ENCODE measurements at places on chromosomes 13 and 19.

DNA sequence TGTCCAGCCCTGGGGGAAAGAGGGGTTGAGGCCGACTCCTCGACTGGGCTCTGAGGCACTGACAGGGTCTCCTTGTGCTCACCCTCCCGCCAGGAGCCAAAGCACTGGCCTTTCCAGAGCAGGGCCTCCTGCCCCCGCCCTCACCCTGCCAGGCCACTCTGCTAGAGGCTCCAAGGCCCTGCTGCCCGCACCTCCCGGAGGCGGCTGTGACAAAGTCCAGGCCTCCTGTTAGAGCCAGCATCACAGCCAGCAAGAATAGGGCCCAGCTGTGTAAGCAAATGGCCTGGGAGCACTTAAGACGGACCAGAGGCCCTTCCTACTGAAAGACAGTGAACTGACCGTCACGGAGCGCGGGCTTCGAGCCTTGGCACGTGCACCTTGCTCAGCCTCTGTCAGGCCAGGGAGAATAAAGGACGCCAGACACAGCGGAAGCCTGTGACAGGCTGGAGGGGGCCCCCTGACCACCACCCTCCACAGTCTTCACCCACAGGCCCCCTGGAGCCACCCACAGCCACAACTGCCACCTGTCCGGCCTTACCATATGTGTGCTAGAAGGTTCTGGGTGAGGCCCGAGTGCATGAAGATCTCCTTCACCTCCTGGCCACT lies 50.9 kb downstream of the EPS15L1 start:
- no peak for DNase-seq

DNA sequence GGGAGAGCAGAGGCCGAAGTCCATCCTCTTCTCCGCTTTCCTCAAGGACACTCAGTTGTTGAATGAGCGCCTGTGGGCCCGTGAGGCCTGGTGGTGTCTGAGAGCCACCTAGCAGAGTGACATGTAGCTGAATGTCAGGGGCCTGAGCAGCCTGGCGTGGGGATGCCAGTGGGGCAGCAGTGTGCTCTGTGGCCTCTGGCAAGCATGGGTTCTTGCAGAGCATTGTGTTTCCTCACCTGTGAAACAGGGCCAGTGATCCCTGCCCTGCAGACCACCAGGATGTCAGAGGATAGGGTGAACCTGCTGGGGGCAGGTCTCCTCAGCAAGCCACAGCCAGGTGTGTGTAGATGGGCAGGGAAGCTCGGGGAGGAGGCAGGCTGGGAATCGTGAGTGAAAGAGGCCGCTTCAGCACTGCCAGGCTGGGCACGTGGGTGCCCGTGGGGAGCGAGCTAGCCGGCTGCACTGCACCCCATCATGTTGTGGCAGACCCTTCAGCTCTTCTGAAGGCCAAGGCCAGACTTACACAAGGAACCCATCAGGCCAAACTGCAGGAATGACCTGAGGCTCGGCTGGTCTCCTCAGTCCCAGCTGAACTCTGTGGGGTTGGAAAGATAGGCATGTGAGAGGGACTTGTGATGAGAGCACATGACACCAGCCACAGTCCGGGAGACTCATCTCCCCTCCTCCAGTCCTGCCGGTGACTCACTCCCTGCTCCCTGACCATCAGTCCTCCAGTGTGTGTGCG lies 5.0 kb downstream of the PPP1R37 start:
- DNase-seq: peak; percentile 94

GRCh38 chr13:113411216-113412023 lies 41.9 kb downstream of the ADPRHL1 start:
- DNase-seq: peak; percentile 96

GRCh38 chr19:29483641-29483920 lies 42.2 kb upstream of the VSTM2B start:
- DNase-seq: no peak

DNA sequence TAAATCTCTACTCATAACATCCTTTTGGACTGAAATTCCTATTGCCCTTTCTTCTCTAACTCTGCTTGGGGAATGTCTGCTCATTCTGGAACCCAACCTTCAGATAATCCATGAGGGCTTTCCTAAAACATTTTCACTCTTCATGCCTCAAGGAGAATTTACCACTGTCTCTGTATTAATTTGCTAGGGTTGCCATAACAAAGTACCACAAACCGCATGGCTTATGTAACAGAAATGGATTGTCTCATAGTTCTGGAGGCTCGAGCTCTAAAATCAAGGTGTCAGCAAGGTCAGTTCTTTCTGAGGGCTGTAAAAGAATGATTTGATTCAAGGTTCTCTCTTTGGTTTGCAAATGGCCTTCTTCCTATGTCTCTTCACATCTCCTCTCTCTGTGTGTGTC lies 209.7 kb downstream of the LACC1 start:
- peak; percentile 64 for DNase-seq

- DNase-seq: peak; percentile 55
Observed at GRCh38 chr13:73216381-73216831, 157.6 kb downstream of the KLF5 start.

DNA sequence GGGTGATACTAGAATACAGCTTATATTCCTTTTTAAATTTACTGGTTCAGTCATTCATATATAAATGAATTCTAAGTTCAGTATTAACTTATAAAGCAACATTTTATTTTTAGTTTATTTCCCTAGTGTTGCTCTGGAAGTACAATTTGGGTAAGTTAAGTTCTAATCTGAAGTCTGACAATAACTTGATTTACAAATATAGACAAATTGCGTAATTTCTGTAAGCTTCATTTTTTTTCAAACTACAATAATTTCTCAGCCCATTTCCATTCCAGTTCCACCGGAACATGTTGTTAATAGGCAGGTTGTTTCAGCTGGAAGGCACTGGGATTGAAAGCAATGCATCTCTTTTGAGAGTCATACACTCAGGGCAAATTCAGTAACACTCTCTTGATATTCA lies 2000.7 kb downstream of the OLFM4 start:
- DNase-seq: no peak

DNA sequence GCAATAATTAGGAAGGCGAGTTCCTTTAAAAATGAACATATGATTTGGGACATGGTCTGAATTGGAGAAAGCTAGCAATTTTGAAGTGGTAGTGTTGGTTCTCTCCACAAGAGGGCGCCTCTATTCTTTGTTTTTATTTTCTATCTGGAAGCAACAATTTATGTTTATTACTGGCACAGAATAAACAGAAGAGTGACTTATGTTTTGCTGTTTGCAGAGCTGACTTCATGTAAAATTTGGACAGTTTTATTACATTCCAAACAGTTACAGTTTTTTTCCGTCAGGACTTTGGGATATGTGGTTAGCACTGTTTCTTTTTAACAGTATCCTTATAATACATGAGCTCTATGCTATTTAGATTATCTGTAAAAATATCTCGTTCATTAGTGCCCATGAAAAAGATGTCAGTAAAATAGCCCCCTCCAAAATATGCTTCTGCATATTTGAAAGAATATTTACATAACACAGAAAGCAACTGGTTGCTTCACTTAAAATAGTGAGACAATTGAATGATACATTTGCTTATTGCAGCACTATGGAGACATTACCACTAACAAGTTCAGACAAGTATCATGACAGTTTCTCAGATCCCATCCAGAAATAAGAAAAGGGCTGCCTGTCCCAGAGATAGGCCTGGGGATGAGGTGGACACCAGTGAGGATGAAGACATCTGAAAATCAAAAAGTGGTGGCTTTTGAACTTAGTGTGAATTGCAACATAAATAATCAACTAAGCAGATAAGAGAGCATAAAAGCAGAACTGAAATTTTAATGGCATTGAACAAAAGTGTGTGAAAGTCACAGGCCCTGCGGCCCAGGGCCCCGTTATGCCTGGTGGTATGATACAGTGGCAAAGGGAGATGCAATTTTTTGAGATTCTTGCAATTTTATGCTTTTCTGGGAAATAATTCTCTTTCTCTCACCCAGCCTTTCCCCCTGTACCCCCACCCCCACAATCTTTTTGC lies 32.3 kb upstream of the FGF9 start:
- DNase-seq: peak; percentile 21

DNA sequence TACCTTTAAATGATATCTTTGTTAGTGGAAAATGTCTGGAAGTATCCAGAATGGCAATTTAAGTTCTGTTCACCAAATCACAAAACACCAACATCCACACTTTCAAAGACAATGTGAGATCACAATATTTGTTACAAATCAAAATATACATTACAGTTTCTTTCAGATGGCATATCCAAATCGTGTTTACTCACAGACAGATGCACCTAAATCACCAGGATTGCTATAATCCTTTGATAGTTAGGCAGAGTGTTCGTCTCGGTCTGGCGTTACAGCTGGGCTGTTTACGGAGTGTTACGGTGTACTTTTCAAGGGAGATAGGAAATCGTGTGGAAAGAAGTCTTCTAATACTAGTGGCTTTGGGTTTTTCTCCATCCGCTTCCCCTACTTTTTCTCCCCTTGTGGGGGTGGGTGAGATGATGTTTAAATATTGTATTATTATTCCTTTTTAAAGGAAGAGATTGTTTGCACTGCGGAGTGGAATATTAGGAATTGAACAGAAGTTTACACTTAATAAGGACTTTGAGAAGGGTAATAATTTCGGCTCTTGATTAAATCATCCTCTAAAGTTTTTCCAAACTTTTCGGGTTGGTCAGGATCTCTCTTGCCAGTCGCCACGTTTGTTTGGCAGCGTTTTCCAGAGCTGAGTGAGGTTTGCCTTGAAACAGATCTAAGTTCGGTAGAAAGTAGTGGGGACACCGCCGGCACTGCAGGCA lies 1.8 kb downstream of the MAB21L1 start:
- peak; percentile 26 for DNase-seq

- no peak for DNase-seq
Observed at GRCh38 chr13:100502446-100502845, 86.1 kb downstream of the GGACT start.

GRCh38 chr19:54162241-54162805 lies 2.8 kb upstream of the LENG1 start:
- no peak for DNase-seq

DNA sequence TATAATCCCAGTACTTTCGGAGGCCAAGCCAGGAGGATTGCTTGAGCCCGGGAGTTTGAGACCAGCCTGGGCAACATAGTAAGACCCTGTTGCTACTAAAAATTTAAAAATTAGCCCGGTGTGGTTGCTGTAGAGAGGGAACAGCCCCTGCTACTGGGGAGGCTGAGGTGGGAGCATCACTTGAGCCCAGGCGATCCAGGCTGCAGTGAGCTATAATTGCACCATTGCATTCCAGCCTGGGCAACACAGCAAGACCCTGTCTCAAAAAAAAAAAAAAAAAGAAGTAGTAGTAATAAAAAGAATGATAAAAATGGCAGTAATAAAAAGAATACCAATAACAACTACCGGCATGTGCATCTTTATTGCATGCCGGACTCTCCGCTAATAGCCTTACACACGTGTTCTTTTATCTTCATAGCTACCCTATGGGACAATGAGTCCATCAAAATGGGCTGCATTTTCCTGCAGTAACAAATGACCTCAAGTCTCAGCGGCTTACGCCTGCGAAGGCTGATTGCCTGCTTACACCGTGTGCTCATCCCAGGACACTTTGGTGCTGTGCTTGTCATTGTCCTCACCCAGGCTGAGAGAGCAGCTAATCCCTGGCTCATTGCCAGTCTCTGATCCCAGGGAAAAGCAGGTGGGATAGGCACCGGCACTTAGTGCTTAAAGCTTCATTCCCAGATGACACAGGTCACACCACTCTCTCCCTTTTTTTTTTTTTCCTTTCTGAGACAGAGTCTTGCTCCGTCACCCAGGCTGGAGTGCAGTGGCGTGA lies 14.4 kb upstream of the SYCN start:
- DNase-seq: no peak

DNA sequence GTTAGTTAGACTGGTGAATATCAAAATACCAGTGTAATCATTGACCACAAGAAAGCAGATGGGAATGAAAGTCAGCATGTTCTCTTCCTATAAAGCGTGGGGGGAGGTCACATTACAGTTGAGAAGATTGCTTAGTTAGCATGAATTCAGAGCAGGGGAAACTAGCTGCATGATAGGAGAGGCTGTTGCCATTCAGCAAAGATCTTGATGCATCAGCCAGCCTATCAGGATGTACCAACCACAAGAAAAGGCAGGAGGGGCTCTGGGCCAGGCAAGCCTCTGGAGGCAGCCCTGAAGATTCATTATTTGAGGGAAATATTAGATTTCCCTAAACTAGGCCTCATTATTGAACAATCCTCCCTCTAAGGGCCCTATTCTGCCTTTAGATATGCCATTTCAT lies 5.0 kb upstream of the MTMR6 start:
- DNase-seq: peak; percentile 10

DNA sequence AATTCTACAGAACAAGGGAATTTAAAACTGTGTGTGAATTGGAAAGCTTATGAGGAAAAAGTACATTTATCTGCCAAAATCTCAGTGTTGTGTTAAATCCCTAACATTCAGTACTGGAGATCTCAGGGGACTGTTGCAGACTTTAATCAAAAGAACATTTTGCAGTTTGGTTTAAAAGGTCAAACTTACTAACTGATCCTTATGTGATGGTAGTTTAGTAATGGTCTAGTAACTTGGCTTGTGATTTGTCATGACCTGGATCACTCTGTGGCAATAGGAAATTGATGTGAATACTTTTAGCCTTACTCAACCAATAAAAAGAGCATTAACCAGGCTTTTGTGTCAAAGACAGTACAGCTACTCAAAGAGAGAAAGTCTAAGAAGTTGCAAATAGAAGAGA lies 862.1 kb upstream of the MIR17HG start:
- peak; percentile 85 for DNase-seq

DNA sequence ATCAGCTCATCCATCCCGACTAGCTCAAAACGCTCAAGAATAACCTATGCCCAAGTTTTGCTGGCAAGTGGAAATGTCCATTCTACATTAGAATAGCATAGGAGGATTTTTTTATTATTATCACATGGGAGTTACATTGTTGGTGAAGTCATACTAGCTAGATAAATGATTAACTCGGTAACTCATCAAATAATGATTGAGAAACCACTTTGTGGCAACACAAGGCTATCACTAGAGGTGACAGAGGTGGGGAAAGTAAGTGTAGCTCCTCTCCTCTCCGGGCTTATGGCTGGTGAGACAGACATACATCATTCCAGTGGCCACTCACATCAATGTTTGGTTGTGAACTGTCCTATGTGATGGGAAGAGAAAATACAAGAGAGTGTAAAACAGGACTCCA lies 161.6 kb downstream of the ZIC5 start:
- DNase-seq: no peak

DNA sequence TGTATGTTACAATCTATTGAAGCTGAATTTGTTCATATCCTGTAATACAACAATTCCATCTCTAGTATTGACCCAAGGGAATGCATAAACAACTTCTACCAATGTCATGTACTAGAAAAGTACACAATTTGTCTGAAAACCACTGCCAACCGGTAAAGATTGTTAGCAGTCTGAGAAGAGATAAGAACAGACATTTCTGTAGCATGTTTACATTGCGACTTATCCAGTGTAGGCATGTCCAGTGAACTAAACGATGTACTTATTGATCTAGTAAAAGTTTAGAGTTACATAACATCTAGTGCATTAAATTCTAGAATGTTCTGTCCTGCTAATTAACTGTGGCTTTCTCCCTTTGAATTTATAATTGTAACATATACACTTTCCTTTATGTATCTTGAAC lies 425.9 kb downstream of the SLITRK6 start:
- no peak for DNase-seq

- DNase-seq: peak; percentile 85
Observed at GRCh38 chr19:17841810-17842662, 5.7 kb downstream of the JAK3 start.

GRCh38 chr19:42514449-42514848 lies 13.8 kb downstream of the CEACAM1 start:
- no peak for DNase-seq

- DNase-seq: no peak
Observed at GRCh38 chr13:44668688-44669087, 92.6 kb upstream of the TSC22D1 start.

Measured in M059J (cell line).